ENCODE measurements at places on chromosomes 4 and X.

GRCh38 chrX:28590396-28590795 lies 3.1 kb downstream of the IL1RAPL1 start:
- no peak for DNase-seq

- peak; percentile 28 for DNase-seq
These were observed 78.1 kb upstream of the PAGE3 start for GRCh38 chrX:55342533-55343501.

- DNase-seq = peak; percentile 43
These were observed 24.9 kb upstream of the SGMS2 start for GRCh38 chr4:107799669-107800450.

- no peak for DNase-seq
These were observed 332.6 kb downstream of the DTHD1 start for GRCh38 chr4:36614011-36614410.

DNA sequence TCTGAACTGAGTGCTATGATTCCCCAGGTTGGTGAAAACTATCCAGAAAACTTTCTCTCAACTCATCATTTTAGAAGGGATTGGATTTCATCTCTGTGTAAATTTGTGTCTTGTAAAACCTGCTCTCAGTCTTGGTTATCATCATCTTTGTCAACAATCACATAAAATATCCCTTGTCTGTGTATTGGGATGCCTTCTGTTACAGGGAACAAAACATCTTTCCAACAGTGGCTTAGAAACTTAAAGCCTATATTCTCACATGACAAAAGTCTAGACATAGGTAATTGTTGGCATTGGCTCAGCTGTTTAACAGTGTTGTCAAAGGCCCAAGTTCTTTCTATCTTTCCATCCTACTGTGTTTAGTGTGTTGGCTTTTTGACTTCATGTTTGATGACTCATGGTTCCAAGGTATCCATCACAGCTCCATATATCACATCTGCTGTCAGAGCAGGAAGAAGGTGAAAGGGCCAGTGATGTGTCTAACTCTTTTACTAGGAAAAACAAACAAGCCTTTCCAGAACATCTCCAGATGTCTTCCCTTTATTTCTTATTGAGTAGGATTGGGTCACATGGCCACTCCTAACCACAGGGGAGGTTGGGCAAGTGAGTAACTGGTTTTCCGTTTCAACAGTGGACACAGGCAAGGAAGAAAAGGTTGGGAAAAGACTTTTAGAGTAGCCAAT lies 65.0 kb downstream of the PHEX start:
- peak; percentile 90 for DNase-seq

- no peak for DNase-seq
These were observed 415.8 kb upstream of the GRID2 start for GRCh38 chr4:91887926-91888325.

- DNase-seq = no peak
These were observed 10.0 kb downstream of the SULT1E1 start for GRCh38 chr4:69849969-69850368.

GRCh38 chr4:34731070-34731469 lies 1513.2 kb downstream of the ARAP2 start:
- DNase-seq = no peak

GRCh38 chr4:88286897-88287296 lies 2.5 kb upstream of the PPM1K start:
- DNase-seq = no peak

GRCh38 chrX:54885740-54886139 lies 34.9 kb upstream of the TRO start:
- DNase-seq = no peak

DNA sequence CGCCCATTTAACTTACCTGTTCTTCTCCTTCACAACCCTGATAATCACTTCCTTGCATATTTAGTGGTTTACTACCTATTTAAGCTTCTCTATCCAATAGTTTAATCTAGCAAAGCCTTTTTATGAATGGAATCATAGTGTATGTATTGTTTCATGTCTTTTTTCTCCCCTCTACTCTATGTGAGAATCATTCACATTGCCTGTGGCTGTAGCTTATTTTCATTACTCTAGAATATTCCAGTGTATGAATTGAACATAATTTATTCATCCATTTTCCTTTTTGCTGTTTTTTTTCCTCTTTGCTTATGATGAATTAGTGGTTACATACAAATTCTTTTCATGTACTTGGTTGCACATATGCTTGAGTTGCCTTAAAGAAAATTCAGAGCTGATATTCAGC lies 490 bp upstream of the ADH4 start:
- no peak for DNase-seq

DNA sequence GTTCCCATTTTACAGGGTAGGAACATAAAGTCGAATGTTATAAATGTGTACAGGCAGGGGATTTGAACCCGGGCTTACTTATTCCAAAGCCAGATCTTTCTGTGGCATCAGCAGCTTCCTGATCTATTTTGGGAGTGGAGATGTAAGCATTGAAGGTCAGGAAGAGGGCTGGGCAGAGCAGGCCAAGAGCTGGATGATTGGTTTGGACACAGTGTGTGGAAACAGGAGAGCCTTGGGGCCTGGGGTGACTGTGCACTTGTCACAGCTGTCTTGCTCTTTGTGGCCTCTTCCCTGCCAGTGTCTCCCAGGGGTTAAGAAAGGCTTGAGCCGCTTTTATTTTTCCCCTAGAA lies 127.9 kb upstream of the ENPP6 start:
- no peak for DNase-seq

- no peak for DNase-seq
These were observed 53.7 kb downstream of the ATP10D start for GRCh38 chr4:47538825-47539154.

DNA sequence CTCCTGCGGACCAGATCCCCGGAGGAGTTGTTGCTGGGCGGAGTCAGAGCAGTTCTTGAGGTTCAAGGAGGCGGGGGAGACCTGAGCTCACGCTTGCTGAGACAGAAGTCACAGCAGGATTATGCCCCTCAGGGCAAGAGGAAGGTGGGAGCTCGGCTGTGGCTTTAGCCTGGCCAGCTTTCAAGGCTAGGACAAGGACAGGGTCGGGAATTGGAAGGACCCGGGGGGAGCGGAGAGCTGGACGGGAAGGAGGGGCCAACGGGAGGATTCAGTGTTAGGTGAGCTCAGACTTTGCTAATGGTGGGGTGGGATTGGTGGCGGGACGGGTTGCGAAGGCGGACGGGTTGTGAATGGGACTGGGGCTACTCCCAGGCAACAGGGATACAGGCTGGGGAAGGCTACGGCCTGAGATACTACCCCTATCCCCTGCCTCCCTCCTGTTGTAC lies at the start of gene RIBC1:
Gene RIBC1 (plus strand): TSS at position 13 of the 446 bp plus-strand sequence. CDS start 3,404 bp downstream, outside the sequence.
- no peak for DNase-seq

GRCh38 chr4:147733716-147734344 lies 1.9 kb downstream of the ARHGAP10 start:
- DNase-seq = no peak
